ENCODE measurements at places on chromosomes 2 and 18.
A peak's percentile ranks its signal among the peaks of the same experiment; 100 is the strongest.

DNA sequence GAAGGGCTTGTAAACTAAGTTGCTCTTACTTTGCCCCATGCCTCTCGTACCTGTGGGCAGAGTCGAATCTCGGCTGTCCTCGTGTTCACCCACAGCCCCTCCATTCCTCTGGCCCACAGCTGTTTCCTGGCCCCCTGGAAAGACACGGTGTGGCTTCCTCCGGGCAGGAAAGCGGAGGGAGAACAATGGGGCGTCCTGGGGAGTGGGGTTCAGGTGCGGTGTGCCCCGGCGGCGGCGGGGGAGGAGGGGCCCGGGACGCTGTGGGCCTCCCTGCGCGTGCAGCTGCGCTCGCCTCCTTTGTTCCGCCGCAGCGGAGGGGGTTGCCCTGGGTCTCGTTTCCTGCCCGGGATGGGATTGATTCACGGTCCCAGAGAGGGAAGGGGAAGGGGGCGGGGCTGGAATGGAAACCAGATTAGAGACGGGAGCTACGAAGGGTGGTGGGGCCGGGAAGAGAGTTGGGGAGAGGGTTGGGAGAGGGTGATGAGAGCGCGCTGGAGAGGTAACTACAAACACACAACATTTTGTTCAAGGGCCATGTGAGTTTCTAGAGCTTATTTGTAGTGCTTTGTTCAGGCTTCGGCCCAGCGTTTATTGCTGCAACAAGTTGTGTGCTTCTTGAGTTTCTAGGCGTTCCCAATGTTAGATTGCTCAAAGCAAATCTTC lies 796 bp downstream of the MYO1B start:
- peak; percentile 87 for DNase-seq

GRCh38 chr18:34158881-34159690 lies 65.6 kb downstream of the NOL4 start:
- DNase-seq: peak; percentile 82

GRCh38 chr2:143329288-143329687 lies 200.1 kb downstream of the ARHGAP15 start:
- DNase-seq: no peak

DNA sequence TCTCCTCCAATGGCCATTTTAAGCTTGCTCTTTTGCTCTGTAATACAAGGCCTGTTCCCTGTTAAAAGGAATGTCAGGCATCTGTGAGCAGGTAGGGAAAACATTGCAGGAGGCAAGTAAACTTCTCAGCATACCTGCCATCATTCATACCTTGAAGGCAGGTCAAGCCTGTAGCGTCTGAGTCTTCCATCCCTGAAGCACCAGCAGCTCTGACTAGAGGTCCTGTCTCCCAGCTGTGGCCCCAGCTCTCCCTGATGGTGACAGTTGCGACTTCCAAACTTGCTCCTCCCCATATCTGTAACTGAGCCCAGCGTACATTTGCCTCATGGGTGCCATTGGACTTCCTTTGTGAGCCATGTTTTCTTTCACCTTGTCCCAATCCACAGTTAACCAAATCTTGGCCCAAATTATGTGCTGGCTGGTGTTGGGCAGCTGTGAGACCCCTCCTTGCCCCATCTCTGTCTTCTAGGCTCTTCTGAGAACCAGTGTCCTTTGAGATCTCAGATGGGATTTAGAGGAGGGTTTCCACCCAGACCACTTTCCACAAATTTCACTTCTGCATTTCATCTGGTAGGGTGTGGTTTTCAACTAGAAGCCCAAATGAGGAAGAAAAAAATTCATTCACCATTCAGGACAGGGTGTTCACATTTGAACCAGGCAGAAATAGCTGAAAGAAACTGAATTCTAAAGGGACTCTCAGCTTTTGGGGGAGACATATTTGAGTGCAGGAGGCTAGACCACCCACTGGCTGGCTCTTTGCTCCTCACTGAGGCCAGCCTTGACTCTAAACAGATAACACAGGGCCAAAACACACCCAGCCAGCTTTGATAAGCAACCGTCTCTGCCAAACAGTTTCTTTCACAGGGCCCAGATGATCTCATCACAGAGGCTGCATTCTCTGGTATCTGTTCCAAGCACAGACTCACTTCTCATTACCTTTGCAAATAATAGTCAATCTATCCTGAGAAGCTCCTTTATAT lies 66.4 kb upstream of the MSH2 start:
- DNase-seq: no peak

DNA sequence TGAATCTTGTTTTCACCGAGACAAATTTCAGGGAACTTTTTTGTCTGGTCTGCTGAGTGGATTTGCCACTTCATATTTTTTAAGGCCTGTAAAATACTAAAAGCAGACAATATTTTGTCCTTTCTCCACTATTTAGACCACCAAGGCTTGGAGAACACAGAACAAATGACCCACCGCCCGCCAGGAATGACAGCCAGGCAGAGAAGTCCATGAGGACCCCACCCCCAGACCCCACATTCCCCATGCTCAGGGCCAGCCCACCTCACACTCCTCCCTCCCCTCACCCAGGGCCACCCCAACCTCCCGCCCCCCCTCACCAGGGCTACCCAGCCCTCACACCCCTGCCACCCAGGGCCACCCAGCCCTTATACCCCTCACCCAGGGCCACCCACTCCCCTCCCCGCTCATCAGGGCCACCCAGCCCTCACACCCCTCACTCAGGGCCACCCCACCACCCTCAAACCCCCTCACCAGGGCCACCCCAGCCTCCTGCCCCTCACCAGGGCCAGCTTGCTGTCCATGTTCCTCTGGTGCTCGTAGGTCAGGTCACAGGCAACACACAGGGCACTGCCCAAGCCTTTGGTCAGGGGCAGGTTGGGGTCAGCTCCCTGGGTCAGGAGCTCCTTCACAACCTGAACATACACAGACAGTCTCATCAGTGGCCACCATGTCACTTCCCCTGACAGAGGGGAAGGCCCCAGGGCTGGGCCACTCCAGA lies 50.6 kb downstream of the ANKMY1 start:
- DNase-seq: no peak

DNA sequence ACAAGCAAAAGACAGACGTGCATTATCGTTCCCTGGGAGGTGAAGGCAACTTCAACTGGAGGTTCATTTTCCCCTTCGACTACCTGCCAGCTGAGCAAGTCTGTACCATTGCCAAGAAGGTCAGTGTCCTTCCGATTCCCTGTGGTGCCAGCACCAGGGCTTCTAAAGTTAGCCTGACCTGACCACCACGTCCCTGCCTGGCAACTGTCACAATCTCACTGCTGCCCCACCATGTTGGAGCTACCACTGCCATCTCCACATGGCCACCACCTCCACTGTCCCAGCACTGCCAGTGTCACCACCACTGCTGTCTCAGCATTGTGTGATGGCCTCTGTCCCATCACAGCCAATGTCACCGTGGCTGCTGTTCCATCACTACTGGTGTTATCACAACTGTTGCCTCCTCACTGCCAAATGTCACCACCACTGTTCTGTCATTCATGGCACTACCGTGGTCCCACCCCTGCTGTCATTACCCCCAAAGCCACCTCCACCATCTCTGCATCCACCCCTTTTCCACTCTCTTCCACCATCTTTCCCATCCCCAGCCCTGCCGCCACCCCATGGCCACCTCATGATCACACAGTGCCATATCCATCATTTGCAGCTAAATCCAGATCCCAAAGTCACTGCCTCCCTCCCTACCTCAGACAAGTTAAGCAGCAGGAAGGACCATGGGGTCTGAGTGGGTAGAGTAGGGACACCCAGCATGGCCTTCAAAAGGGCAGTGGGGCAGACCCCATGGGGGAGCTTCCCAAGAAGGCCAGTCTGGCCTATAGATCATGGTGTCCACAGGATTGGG lies 216.5 kb downstream of the DYSF start:
- DNase-seq: peak; percentile 12

DNA sequence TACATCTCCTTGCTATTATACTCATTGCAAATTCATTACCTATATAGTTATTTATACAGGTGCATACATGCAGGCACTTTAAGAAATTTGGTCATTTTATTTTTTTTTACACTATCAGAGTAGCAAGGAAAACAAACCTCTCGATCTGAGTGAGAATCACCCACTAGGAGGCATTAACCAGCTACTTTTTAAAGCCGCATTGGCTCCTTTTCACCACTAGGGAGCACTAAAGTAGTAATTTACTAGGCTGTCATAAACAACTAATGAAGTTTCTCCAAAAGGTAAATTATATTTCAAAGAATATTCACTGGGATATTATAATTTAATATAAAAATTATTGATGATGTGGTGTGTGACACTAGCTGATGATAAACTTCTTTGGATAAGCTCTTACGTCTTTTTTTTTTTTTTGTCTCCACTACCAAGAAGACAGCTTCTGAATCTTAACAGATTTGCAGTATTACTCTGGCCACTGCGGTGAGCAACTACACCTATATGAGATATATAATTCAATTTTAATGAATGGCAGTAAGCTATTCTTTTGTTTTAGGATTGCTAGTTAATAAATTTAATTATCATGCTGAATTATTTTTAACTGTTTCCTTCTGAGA lies 101.9 kb downstream of the NOL4 start:
- peak; percentile 23 for DNase-seq

DNA sequence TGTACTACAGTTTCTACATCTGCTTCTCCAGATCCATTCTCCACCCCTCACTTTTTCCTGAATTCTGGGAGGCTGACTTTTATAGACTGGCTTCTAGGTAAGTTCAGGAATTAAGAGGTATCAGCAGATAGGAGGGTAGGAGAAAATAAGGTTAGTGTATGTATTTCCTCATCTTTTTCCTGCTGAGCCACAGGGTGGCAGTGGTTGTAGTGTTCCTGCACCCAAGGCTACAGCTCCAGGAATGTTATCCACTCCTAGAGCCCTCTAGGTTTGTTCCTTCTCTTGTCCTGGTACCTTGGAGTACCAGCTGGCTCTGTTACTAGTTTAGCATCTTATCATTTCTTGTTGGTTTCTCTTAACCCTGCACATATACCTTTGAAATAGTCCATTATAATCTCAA lies 40.7 kb upstream of the C2orf66 start:
- no peak for DNase-seq

GRCh38 chr2:62119311-62119974 lies 76.5 kb upstream of the B3GNT2 start:
- DNase-seq: no peak

All from right hindlimb (tissue), 1 donor.